Activated naive CD4-positive, alpha-beta T cell treated with anti-CD3 and anti-CD28 coated beads, Interleukin-2, amount 50 U/mL, for 72 hours (primary cell): ENCODE measurements at places on chromosomes 1 and 21. TPM values are rescaled to one million over a fixed set of nuclear protein-coding genes. Genes with fewer than 3 reads are reported as not detected.

GRCh38 chr1:179089827-179090482 is 8.1 kb downstream of the TOR3A start:
- DNase-seq, result no peak

GRCh38 chr1:156804026-156804425 is 12.6 kb downstream of the SH2D2A start:
- DNase-seq, result no peak

DNA sequence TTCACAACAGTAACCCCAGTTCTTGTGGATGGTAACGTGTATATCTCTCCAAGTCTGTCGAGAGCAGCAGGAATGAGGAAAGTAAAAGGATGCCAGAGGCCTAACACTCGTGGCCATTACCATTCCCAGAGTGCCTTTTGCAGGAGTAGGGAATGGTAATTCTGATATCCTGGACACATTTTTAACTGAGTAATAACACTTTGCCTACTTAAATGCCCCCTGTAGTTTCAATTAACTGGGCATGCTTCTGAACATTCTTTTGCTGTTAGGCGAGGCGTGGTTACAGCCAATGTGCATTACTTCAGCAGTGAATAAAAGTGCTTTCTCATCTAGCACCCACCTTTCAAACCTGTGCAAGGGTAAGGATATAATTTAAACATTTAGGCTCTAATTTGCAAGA is 258.5 kb upstream of the ADGRL2 start:
- DNase-seq, result no peak

- DNase-seq, result peak; percentile 61
Measured at GRCh38 chr1:203629507-203630082, 3.0 kb downstream of the ATP2B4 start.

DNA sequence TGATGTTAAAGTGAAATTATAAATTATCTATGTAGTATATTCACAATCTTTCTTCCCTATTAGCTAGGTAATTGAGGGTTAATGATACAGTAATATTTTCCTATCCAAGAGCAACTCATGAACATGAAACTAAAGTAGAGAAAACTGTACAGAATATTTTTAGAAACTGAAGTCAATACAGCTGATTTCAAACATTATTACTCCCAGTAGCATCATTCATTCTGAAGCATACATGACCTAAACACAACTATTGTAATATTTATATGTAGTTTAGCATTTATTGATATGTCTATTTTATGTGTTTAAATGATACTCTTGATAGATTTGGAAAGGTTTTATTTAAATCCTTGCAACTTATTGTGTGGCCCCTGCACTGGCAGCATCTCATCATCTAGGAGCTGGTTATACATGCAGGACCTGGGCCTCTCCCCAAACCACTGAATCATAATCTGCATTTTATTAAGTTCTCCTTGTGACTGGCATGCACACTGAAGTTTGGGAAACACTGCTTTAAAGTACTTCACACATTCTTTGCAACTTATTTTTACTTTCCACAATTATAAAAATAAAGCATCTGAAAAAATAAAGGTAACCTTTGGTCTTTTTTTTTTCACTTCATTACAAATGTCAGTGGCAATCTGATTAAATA is 199.9 kb downstream of the LRRC40 start:
- no peak for DNase-seq

DNA sequence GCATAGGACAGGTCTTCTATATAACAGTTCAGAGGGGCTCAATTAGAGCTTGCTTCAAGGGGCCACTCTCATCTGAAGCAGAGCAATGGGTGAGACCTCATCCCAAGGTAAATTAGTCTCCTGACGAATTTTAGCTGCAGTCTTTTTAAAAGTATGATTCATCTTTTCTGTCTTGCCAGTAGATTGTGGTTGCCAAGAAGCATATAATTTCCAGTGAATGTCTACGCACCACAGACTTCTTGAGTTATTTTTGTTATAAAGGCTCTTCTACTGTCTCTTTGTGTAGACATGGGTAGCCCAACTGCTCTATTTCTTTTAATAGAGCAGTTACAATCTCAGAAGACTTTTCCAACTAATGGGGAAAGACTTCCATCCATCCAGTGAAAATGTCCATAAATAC is 108.9 kb upstream of the FMN2 start:
- DNase-seq, result no peak

- no peak for DNase-seq
Measured at GRCh38 chr21:30935121-30935888, 53.9 kb upstream of the KRTAP11-1 start.

DNA sequence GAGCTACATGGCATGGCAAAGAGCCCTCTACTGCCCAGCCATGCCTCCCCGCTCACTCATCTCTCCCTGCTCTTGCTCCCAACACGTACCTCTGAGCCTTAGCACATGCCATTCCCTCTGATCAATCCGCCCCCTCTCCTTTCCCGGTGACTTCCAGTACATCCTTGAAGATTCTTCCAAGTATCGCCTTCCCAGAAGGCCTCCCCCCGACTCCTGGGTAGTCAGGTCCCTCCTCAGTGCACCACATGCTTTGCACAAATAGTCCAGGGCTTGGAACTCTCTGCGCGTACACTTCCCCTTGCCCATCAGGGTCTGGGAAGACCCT is 77.0 kb upstream of the IFFO2 start:
- peak; percentile 20 for DNase-seq

DNA sequence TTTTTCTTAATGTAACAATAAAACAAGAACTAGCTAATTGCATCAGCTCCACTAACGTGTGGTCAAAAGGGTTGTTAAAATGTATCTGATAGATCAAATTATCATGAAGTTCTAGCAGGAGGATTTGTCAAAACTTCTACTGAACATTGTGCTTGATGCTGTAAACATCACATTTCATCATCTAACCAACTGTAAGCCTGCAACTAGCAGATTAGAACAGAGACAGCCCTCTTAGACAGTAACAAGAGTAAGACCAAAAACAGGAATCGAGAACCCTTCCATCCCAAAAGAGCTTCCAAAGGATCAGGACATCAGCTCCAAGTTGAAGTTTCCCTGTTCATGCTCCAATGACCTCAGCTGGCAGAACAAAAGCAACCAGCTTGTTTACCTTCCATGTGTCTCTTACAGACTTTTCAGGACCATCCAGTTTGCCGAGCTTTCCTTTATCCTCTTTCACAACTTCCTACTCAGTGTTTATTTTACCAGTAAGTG is 44.6 kb downstream of the NIBAN1 start:
- DNase-seq, result no peak

- DNase-seq, result no peak
Measured at GRCh38 chr1:154845174-154845573, 24.9 kb downstream of the KCNN3 start.

GRCh38 chr1:26771643-26772321 is 16.0 kb upstream of the PIGV start:
- DNase-seq, result no peak

DNA sequence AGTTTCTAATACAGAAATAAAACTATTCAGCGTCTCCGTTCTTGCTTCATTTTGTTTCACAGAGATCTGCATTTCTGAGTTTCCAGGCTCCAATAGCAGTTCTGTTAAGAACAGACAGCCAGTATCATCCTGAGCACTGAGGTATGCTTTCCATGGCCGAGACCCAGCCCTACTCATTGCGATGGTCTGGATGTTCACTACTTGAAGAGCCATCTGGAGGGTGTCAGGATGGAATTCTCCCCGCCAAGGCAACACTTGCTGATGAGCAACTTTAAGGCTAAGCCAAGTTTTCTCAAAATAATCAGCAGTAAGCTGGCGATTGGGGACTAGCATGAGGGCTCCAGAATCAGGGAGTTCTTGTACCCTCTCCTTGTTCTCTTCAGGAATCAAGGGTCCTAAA is 7.7 kb upstream of the BCL2L15 start:
- no peak for DNase-seq

- DNase-seq, result no peak
Measured at GRCh38 chr1:153649863-153650235, 8.7 kb upstream of the SNAPIN start.

GRCh38 chr1:77888081-77888780 is at the start of gene NEXN:
Gene NEXN (plus strand): TSS chr1:77888624. CDS start chr1:77916107, 27,483 bp downstream.
- DNase-seq, result no peak

DNA sequence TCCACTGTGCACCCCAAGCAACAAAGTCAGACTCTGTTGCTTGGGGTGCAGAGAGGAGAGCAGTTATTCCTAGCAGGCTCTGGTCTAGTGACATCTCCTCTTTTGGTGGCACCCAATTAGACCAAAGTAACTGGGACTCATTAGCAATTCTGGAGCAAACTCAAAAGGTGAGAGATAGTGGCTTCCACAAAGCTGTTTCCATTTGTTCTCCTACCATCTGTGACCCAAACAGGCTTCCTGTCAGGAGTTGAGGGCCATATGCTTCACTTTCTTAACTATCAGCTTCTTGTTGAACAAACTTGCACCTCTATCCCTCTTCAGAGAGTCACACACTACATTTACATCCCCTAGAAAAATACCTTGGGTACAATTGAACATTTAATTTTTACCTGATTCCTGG is 1.5 kb upstream of the ATXN7L2 start:
- no peak for DNase-seq

- no peak for DNase-seq
Measured at GRCh38 chr1:225973158-225973557, 26.0 kb downstream of the SDE2 start.

DNA sequence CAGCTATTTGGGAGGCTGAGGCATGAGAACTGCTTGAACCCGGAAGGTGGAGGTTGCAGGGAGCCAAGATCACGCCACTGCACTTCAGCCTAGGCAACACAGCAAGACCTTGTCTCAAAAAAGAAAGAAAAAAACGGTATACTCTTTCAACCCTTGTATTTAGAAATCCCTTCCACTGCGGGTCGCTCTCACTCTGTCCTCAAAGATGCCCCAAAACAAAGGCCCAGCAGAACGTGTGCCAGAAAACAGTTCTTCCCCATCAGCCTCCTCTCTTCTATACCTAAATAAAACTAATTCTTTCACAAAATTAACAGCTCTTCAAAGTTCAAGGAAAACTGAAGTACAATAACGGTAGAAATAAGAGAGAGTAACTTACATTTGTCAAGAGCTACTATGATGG is 13.2 kb downstream of the SETD4 start:
- DNase-seq, result no peak

DNA sequence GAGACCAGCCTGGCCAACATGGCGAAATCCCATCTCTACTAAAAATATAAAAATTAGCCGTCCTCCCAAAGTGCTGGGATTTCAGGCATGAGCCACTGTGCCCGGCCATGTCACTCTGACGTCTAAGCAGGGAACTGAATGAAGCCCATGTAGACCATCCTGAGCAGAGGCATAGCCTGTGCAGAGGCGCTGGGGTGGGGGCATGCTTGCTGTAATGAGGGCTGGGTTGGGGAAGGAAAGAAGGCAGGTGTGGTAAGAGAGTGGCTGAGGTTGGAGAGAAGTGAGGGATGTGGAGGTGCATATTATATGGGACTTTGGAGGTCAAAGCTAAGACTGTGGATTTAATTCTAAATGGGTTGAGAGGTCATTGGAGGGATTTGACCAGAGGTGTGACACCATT is 47.1 kb upstream of the SCMH1 start:
- no peak for DNase-seq

DNA sequence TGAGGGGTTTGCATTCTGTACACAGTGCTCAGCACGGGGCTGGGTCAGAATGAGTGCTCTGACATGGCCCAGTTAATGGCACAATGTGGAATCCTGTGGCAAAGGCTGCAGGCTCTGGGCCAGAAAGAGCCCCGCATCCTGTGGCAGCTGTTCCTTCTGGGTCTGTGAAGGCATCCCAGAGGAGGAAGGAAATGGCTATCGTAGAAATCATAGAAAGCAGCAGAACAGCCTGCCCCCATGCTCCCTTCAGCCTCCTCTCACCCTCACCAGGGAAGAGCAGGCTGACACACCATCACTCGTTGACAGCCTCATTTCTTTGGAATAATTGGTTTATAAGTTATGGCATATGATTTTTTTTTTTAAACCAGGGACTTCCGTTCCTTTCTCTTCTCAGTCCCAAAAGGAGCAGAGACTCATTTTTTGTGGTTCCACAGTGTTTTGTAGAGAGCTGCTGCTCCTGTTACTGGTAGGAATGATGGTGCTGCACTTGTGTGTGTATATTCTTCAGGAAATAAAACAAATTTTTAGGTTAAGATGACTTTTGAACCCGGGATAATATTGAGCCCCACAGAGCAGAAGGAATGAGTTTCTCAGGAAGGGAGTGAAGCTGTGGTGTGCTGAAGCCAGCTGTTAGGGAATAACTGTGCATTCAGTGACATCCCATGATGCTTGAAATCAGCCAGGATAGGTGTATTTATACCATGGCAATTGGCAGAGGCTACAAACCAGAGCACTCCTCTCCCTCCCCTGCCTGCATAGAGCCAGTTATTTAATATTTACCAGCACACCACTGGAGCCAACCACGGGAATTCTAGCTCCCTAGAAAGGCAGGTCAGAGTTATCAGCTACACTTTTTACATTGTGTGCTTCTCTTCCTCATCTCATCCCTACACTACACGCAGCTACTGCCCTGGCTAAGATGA is 32.0 kb downstream of the PLXNA2 start:
- no peak for DNase-seq

DNA sequence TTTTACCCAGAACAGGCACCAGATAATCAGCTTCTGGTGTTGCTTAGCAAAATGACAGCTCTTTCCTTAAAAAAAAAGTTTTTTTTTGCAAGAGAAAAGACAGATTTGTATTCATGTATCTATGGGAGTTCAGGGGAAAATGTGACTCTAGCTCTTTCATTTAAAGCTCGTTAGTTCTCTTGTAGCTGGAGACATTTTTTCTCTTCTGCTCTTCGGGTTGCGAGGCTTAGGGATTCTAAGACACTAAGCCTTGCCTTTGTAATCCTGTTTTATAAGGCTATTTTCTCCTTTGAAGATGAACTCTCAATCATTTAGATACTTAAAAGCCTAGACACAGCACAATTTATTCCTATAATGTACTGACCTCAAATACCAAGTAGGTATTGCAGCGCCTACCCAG is 40.3 kb upstream of the EDARADD start:
- no peak for DNase-seq

DNA sequence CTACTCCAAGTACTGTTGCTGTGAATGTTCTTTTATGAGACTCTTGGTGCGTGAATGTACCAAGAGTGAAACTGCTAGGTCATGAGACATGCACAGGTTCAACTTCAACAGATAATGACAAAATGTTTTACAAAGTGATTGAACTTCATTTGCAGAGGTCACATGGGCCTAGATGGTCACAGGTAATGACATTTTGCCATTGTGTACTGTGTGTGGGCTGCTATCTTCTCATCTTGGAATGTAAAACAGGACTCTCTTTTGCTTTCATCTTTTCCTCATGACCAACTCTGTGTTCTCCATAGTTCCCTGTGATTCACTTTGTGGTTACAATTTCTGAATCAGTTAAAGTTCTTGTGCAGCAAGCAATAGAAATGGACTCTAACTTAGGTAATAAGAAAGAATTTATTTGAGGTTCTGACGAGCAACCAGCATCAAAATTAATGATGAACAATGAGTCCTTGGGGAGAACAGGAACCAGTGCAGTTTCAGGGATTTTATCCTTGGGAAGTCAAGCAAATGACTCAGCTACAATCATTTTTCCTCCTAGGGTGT is 16.2 kb upstream of the TSNAX start:
- DNase-seq, result no peak

DNAH14 gene
- total RNA-seq, result 2.0 TPM

KRTAP19-3 gene
- not detected for total RNA-seq

PALMD gene
- not detected for total RNA-seq

TSSK3 gene
- total RNA-seq, result 1.7 TPM

KLF17 gene
- not detected for total RNA-seq

GJA4 gene
- not detected for total RNA-seq

SLC1A7 gene
- not detected for total RNA-seq

FHAD1 gene
- not detected for total RNA-seq

RNU1-2 gene
- 1,722 TPM for total RNA-seq

SLAMF9 gene
- total RNA-seq, result not detected

C1QB gene
- total RNA-seq, result not detected
